SJSA1 (cell line): ENCODE measurements at places on chromosomes 1 and 21.

DNA sequence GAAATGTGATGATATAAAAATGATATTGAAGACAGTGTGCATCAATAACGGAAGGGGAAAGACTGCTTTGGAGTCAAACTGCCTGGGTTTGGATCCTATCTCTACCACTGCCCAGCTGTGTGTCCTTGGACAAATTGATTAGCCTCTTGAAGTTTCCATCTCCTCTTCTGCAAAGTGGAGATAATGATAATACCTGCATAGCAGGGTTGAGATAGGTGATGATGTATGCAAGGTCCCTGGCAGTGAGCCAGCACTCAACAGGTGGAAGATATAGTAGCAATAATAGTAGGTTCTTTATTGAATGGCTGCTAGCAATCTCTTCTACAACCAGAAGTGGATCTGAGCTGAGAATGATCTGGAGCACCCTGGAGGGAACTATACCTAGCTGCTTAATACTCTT, 166.7 kb downstream of the MIS18A start:
- DNase-seq, result no peak

DNA sequence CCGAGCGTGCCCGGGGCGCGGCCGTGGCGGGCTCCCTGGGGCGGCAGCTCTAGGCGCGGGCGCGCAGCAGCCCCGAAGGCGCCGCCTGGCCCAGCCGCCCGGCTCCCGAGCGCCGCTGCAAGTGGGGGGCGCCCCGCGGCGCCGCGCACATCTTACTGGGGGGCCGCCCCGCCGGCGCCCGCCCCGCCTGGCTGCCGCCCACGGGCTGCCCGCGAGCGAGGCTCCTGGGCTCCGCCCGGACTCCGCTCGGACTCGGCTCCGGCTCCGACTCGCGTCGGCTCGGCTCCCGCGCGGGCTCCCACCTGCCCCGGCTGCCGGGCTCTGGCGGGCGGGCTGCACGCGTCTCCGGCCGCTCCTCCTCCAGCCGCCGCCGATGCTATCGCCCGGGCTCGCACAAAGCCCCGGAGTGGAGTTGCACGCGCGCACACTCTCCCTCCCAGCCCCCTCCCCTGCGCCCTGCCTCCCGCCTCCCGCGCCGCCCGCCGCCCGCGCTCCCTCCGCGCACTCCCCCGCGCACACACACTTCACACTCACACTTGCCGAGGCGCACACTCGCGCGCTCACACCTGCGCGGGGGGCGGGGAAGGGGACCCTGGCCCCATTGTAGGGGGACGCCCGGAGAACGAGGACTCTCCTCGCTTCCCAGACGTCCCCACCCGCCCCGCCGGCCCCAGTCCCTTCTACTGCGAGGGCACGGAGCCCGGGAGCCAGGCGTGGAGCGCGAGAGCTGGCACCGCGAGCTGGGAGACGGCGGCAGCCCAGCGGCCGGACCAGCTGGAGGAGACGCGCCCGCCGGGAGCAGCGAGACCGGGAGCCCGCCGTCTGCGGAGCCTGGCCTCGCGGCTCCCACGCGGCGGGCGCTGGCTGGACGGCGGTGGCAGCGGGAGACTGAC, at the start of gene GRIK3:
Gene GRIK3 (minus strand): TSS at position 395 of the 893 bp plus-strand sequence. CDS start 407 bp downstream, outside the sequence.
- DNase-seq, result no peak

DNA sequence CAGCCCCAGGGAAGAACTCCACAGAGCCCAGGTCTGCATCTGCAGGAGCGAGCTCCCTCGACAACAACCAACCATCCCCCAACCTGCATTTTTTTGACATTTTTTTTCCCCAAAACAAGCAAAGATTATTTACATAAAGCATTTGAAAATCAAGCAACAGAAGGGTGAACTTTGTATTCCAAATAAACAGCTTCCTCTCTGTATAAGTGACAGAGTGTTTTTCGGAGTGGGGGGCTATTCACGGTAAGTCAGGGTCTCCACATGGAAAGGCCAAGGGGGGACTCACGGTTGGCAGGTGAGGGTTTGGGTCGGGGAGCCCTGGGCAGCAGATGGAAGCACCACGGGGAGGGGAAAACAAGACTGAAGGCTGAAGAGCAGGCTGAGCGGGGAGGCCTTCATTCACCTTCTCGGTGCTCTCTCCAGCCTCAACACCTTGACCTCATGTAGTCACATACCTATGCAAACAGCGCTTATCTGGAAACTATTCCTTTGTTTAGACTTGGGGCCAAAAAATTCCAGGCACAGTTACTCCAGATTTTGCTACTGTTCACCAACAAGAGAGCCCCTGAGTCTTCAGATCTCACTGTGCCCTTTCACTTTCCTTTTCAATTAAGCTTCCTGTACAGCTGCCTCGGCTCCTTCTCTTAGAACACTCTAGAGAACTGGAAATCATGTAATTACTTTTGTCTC, 27.6 kb downstream of the C2CD2 start:
- peak; percentile 78 for DNase-seq

DNA sequence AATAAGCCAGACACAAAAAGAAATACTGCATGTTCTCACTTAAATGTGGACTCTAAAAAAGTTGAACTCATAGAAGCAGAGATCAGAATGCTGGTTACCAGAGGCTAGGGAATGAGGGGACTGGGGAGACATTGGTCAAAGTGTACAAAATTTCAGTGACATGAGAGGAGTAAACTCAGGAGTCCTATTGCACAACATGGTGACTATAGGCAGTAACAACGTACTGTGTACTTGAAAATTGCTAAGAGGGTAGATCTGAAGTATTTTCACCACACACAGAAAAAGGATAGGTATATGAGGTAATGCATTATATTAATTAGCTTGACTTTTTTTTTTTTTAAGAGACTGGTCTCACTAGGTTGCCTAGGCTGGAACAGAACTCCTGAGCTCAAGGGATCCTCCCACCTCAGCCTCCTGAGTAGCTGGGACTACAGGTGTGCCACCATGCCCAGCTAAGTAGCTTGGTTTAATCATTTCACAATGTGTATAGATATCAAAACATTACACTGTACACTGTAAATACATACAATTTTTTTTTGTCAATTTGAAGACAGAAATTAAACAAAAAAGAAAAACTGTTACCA, 7.4 kb downstream of the ZNF496 start:
- DNase-seq, result no peak

DNA sequence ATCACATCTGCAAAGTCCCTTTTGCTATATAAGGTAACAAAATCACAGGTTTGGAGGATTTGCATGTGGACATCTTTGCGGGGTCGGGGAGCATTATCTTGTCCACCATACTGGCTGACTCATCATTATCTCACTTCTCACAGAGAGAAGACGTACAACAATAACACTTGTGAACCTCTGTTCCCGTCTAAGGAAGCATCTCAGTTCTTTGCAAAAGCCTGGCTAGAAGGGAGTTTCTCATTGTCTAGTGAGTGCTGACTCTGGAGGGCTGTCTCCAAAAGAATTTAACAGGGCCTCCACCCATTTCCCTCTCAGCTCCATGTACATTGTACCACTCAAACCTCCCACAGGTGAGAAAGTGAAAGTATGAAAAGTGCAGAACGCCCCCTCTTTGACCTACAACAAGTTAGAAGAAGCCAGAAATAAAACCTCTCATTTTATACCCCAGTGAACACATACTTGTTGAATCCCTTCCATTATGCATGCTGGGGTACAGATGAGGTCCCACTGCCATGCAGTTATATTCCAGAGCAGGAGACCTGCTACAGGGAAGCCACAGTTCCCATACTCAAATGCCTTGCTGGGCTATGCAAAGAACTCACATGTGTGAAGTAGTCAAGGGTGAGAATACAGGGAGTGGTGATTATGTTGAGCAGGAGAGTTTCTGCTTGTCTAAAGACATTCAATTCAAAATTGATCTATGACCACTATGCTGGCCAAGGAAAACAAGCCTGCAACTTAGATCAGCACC, 121.7 kb upstream of the PRDX6 start:
- DNase-seq, result no peak

DNA sequence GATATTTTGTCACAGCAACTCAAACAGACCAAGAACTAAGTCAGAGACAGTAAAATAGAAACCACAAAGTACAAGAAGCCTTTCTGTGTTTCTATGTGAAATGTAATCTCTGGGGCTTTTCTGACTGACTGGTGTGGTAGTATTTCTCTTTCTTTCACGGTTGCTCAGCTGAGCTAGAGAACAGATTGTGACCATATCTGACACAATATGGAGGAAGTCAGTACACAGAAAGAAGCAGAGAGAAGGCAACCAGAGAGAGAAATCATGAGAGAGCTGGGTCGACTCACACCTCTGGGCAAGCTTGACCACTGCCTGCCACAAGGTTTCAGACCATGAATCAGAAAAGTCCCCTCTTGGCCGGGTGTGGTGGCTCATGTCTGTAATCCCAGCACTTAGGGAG, 208.9 kb upstream of the GREM2 start:
- DNase-seq, result no peak

DNA sequence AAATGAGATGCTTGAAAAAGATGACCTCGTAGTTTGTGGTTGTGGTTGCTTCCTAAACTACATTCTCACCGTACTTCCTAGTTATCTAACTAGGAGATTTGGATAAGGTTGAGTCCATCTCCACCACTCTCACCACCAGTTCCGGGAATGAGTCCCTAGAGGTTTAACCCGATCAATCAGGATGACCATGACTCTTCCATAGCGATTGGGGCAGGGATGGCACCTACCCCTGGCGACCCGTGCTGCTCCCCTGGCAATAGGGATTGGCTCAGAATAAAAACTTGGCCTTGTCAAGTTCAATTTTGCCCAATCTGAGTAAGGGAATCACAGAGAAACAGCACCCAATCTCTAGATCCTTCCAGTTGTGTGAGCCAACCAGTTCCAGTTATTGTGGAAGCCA, 2.7 kb upstream of the MIS18A start:
- no peak for DNase-seq

DNA sequence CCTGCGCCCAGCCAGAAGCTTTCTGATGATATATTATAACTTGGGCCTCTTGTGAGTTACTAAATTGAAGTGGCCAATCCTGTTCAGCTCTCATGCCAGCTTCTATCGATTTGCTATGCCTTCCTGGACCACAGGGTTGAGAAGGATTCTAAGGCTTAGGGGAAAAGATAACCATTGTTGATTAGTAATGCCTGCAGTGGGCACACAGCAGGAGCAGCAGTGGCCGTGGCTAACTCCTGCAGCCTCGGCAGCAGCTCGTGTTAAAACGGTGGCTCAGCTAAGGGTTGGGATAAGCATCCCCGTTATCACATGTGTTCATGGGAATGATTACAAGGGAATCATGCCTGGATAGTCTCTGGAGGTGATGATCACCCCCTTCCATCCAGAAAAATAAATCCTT, 20.5 kb upstream of the KCNE2 start:
- no peak for DNase-seq

DNA sequence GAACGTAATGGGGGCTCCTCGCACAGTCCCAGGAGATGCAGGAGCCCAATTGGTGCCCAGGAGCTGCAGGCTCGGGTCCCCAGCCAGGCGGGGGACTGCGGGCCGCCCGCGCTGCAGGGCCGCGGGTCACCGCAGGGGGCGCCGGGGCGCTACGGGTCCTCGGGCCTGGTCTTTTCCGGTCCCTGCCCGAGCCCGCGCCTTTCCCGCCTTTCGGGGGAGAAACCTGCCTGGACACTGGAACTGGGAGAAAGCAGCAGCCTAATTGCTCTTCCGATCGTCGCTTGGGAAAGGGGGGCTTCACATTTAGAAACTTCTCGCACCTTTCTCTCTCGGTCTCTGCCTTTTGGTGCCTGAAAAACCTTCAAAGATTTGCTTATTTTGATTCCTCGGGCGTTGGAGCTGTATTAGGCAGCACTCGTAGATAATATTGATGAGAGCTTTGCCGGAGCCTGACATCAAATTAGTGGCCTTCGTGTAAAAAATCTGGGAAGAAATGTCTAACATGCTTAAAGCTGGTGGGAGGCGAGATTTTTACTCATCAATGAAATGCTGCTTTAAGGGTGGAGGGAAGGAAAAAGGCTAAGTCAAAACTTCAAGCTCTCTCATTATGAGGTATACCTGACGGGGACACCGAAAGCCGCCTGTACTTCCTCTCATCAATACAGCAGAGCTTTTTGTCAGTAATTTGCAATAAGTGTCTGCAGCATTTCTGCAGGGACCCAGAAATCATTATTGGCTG, 12.6 kb upstream of the BARHL2 start:
- DNase-seq, result no peak

DNA sequence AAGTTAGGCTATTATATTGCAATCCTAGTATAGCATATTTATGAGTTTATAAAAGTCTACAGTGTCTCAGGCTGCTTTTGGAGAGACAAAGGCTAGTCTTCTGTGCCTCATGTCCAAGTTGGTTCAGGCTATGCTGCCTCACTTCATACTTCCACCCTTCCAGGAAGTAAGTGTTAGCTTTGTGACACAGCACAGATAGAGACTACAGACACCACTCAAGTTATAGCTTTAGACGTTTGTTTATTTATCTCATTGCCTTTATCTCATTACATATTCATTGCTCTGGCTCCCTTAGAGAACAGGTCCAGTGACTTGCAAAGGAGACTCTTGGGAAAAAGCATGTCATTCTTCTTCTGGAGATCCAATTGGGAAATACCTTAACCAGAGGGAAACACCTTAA, 22.6 kb upstream of the GBP4 start:
- DNase-seq, result no peak

DNA sequence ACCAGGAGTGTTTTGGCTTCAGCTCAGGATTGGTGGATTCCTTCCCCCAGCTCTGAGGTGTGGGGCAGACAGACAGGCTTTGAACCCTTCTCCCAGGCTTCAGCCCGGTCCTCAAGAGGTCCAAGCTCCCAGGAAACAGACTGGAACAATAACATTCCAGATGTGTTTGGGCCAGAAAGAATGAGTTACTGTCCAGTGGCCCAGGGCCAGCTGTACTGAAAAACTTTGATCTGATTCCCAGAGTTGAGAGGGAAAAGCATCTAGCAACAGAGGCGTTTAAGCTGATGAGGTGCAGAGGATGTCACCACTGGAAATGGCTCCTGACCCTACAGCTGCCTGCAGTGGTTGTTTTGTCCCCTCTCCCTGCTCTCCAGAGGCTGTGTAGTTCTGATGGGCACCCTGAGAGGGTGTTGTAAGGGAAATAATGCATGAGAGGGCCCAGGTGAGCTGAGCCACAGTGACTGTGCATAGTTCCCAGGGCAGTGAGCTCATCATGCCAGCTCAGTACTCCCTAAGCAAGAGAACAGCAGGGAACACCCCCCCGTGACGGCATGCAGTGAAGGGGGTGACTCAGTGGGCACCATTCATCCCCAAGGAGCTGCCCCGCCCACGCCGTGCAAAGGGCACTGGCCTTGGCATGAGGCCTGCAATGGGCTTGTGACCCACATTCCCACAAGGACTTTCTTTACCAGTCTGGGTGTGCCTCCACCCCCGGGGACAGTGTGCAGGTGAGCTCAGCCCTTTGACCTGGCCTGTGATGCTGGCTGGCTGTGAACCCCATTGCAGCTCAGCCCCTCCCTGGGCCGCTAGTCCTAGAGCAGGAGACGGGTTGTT, 13.8 kb upstream of the SFN start:
- peak; percentile 85 for DNase-seq

- no peak for DNase-seq
These were observed 65.8 kb upstream of the RAB4A start for GRCh38 chr1:229204921-229205777.

GRCh38 chr1:76106251-76106650, 31.7 kb downstream of the ST6GALNAC3 start:
- no peak for DNase-seq
